ENCODE measurements at places on chromosomes 1 and 21.

- peak; percentile 97 for DNase-seq
Measured at GRCh38 chr1:2189459-2190425, 4.8 kb downstream of the FAAP20 start.

GRCh38 chr1:21904704-21905520 is 32.2 kb downstream of the HSPG2 start:
- DNase-seq = peak; percentile 81

DNA sequence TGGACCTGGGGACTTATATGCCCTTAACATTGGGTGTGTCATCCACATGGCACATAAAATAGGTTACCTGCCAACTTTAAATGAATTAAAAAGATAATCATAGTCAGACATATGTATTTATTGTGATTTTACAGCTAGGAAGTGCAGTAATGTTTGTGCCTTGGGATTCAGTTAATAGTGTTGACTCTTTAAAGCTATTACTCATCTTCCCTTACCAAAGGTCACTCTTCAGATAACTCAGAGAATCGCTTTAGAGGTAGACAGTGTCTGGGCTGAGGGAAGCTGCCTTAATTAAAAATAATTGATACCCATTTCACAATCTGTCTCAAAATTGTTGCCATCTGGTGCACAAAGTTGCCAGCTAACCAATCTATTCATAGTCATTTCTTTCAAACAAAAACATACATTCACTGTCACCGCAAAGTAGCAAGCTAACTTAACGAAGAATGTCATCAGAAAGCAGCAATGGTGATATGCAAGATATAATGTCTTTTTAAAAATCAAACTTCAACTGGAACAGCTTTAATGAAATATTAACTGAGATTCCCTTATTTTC is 3.0 kb upstream of the KRTAP15-1 start:
- no peak for DNase-seq

GRCh38 chr1:40612345-40612831 is 53.1 kb downstream of the RIMS3 start:
- no peak for DNase-seq

DNA sequence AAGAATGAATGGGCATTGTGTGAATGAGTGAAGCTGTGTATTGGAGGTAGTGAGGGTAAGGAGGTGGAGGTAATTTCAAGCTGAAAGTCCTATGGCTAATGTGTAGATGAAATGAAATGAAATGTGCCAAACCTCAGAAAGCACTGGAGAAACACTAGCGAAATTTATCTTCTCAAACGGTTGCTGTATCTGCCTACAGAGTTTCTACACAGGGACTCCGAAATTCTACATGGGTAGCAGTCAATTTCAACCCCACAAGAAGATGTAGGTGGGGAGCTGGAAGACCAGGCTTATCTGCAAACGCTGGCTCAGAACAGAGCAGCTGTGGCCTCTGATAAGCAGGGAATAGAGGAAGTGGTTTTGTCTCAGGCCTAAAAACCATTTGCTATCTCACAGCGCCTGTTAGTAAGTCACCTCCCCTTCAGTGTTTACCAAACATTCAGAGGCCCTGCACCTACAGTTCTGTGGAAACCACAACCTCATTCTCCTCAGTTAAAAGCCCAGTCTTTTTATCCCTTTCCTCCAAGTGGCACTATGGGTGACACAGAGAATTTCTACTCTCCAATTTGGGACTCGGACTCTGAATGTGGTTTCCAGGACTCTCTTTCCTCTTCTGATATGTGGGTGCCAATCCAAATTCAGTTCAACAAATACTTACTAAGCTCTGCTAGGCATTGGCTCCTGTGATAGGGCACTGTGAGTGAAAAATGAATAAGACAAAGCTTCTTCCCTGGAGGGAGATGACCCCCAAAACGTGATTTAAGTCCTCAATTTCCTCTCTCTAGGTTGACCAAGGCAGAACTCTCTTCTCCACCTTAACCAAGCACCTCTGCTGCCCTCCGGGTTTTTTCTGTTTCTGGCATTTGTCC is 17.2 kb upstream of the SLAMF6 start:
- no peak for DNase-seq

- DNase-seq = no peak
Measured at GRCh38 chr1:40034869-40035268, 5.7 kb upstream of the CAP1 start.
